GM12891 (cell line): ENCODE measurements at places on chromosomes 2 and 18.

GRCh38 chr2:179876266-179876665 is 14.9 kb upstream of the ZNF385B start:
- no peak for DNase-seq

DNA sequence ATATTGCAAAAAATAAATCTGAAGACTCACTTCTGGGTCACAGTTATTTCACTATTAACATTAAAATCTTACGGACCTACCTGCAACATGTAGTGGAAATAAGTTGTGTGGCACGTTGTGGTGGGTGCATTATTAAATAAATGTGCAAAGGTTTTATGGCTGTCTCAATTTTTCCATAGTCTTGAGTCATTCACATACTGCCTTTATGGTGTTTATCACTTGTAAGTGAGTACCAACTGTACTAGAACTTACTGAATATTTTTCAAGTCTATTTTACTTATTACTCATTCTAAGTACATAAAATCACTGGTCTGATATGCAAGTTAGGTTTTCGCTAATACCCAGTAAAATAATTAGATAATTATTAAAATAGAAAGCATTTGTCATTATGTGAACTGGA is 47.6 kb upstream of the SLC30A6 start:
- no peak for DNase-seq

DNA sequence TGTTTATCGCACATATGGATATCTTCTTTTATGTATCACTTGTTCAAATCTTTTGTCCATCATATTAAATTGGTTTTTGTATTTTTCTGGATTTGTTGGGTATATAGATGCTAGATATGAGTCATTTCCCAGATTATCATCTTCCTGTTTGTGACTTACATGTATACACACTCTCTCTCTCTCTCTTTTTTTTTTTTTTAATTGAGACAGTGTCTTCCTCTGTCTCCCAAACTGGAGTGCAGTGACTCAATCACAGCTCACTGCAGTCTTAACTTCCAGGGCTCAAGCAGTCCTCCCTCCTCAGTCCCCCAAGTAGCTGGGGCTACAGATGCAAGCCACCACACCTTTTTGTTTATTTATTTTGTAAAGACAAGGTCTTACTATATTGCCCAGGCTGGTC is 43.8 kb downstream of the XIRP2 start:
- no peak for DNase-seq

DNA sequence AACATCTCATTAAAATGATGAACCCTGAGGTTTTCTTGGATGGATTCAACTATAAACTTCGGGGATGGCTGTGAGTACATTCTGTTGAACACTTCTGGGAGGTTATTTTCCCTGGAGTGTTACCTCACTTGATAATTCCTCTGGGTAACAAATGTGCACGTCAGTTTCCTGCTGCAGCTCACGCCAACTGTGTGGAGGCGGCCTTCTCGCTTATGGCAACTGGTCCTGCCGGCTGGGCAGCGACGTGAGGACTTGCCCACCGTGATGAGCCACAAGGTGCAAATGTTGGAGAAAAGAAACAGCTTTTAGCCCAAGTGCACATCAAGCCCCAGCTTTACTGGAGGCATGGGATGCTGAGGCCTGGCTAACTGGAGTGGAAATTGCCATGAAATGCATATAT is 15.9 kb downstream of the MYCN start:
- DNase-seq = no peak

- no peak for DNase-seq
Observed at GRCh38 chr2:204452464-204453023, 92.7 kb upstream of the PARD3B start.

DNA sequence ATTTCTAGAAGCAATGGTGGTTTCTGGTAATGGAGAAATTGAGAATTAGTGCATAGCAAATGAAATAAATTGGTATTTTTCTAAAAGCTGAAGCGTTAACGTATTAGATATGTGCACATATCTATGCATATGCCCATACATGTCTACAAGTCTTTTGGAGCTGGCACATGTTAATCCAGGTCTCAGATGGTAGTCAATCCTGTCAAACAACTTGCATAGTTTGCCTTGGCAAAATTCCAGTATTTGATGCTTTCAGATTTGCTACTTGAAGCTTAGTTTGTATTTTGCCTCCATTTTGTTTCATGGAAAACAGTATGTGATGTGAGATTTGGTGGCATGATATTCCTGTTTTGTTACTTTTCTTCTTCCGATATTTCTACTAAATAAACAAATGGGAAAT is 304.6 kb downstream of the PARD3B start:
- no peak for DNase-seq

GRCh38 chr2:18402-19271 is 27.7 kb downstream of the FAM110C start:
- no peak for DNase-seq

DNA sequence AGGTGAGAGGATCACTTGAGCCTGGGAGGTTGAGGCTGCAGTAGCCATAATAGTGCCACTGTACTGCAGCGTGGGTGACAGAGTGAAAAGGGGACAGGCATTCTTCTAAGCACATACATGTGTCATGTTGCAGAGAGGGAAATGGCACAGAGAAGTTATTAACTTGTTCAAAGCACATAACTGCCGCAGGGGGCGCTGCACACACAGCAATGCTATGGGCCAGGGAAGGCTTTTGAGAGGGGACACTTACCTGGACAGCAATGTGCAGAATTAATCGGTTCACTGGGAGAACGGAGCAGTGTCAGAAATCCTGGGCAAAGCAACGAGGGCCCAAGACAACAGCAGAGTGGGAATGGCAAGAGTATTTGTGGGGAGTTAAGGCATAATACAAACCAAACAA is 2.4 kb downstream of the SCYGR8 start:
- no peak for DNase-seq

GRCh38 chr18:49561289-49562193 is at the start of gene LIPG:
TSS of gene LIPG (plus strand) at chr18:49562057. CDS start at chr18:49562309, 252 bp downstream.
- peak; percentile 37 for DNase-seq

DNA sequence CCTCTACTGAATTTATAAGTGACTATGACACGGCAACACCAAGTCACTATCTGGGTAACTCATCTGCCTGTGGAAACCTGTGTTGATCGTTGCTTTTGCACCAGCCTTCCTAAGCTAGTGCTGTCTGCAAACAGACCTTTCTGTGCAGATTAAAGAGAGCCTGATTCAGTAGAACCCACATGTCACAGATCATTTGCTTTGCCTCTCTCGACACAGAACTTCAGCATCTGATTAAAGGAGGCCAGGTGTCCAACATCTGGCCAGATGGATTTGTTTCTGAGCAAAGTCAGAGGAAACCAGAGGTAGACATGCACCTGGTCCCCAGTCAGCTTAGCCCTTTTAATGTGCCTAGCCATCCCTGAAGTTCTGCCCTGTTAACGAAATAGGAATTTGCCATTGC is 15.0 kb upstream of the TTR start:
- DNase-seq = no peak

DNA sequence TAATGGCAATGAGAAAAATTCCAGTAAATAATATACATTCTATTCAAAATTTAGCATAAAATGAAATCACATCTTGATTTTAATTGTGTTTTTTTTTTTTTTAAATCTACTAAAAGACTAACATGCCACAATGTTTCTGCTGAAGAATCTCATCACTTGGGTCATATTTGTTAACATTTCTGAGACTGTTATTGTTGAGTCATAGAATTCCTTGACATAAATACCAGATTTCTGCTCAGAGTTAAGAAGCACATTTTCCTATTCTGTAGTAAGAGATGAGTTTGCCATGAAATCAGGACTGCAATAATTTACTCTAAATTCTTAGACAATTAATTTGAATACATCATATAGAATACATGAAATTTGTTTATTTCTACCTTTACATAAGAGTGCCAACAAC is 154.9 kb upstream of the KYNU start:
- no peak for DNase-seq

DNA sequence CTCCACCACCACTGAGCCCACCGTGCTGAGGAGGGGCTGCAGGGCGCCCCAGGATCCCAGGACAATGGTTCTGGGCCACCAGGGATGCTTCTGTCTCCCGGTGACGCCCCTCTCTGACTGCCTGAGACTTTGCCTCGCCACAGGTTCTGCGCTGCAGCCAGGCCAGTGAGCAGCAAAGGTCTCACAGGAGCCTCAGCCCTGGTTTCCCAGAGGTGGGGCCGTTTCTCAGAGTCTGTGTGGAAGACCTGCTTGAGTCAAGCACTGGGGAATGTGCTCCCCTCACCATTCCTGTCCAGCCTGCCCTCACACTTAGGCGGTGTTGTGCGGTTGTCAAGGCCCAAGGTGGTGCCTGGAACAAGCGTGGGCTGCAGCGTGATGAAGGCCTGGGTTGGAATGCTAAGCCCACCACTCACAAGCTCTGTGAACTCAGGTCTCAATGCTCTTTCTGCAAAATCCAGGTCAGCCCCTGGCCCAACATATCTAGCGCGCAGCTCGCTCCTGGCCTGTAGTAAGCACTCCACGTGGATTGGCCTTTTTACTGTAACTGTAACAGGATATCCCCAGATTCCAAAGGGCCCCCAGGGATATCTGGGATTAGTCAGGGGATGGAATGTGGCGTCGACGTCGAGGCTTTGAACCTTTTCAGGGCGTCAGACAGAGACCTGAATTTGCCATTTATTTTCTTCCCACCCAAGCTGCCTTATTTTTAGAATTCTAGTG is 47.6 kb downstream of the PLB1 start:
- DNase-seq = no peak

- no peak for DNase-seq
Observed at GRCh38 chr2:106977717-106978116, 91.8 kb upstream of the ST6GAL2 start.

GRCh38 chr18:34299828-34300227 is 75.1 kb upstream of the NOL4 start:
- no peak for DNase-seq

DNA sequence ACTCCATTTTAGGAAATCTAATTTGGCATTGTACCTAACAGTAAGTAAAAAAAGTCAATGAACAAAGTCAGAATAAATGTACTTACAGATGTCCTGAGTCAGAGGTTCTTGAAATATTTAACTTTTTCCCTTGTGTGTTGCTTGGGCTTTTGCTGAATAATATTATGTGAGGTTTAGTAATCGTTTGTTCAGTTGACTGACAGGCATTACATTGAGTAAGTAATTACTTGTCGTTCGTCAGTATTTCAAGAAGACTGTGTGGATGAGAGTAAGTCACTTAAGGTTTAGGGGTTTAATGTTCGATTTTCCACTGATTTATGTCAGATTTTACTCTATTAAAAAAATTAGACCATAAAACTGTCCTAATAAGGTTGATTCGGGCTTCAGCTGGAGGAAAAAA is 342.9 kb downstream of the LRRTM4 start:
- DNase-seq = no peak

GRCh38 chr2:119684518-119684917 is 5.5 kb downstream of the TMEM177 start:
- DNase-seq = no peak

- DNase-seq = no peak
Observed at GRCh38 chr2:16162491-16163040, 222.2 kb downstream of the MYCN start.

- DNase-seq = no peak
Observed at GRCh38 chr2:226548732-226549131, 250.9 kb downstream of the IRS1 start.

- no peak for DNase-seq
Observed at GRCh38 chr2:18650221-18650620, 60.9 kb upstream of the NT5C1B start.

- no peak for DNase-seq
Observed at GRCh38 chr18:45213040-45213333, 402.3 kb upstream of the SLC14A2 start.

DNA sequence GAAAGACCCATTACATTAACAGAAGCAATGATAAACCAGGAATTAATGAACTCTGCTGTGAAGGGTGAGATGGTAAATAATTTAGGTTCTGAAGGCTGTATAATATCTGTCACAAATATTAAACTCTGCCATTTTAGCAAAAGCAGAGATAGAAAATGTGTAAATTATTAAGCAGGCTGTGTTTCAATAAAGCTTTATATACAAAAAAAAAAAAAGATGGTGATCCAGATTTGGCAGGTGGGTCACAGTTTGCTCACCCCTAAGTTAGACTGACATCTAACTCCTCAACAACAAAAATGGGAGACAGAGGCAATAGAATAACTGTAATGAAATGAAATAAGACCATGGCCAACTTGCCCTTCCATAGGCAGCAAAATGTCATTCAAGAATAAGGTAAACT is 157.3 kb upstream of the FANCL start:
- DNase-seq = no peak

DNA sequence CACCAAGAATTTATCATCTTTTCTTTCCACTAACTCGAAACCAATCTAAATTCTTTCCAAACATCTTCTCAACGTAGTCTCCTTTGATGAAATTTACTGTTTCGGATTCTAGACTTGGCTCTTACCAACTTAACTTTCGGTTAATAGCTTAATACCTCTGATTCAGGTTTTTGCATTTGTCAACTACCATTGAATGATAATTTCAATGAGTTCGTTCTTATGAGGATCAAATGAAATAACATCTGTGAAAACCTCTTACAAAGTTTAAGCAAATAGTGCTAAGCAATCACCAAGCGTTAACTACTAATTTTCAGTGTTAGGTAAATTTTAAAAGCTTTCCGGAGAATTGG is 593 bp upstream of the NRBP1 start:
- DNase-seq = no peak

GRCh38 chr2:128289439-128289838 is 29.2 kb downstream of the HS6ST1 start:
- no peak for DNase-seq

- no peak for DNase-seq
Observed at GRCh38 chr2:189585226-189585756, 4.7 kb upstream of the SLC40A1 start.

- DNase-seq = no peak
Observed at GRCh38 chr2:41726364-41726763, 321.5 kb upstream of the PKDCC start.

DNA sequence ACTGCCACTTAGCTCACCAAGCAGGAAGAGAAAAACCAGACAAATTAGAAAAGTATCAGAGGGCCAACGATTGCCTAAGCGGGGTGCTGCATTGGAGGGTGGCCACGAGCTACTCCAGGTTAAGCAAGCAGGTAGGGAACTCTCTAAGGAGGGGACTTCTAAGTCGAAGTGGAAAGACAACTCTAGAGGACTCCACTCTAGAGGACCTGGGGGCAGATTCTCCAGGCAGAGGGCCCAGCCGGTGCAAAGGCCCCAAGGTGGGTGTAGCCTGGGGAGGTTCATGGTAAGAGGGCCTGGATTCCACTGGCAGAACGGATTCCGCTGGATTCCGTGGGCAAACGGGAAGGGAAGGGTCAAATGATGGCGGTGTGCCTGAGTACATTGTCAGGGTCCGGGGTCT is 12.7 kb downstream of the FBLN7 start:
- DNase-seq = no peak
